ENCODE measurements at places on chromosomes 4 and X. TPM values are rescaled to one million over a fixed set of nuclear protein-coding genes. Genes with fewer than 3 reads are reported as not detected.

GRCh38 chrX:8273451-8273895, 102.4 kb upstream of the VCX2 start:
- H3K27ac ChIP-seq: no peak overlapping the region
- no peak overlapping the region for H3K4me3 ChIP-seq
- no peak for DNase-seq
- no peaks in the 10 kb centered on the region for H3K36me3 ChIP-seq
- H3K27me3 ChIP-seq: no peaks in the 10 kb centered on the region
- H3K4me1 ChIP-seq: no peaks in the 10 kb centered on the region

DNA sequence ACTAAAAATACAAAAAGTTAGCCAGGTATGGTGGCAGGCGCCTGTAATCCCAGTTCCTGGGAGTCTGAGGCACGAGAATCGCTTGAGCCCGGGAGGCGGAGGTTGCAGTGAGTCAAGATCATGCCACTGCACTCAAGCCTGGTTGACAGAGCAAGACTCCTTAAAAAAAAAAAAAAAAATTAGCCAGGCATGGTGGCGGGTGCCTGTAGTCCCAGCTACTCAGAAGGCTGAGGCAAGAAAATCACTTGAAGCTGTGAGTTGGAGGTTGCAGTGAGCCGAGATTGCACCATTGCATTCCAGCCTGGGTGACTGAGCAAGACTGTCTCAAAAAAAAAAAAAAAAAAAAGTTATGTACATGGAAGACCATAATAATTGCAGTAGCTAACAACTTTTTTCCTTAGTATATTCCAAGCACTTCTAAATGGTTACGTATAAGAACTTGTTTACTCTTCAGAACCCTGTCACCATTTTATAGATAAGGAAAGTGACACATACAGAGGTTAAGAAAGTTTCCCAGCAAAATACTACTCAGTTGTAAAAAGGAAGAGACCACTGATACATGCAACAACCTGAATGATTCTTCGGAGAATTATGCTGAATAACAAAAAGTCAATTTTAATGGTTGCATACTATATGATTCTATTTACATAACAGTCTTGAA, 24.5 kb downstream of the RUFY3 start:
- H3K36me3 ChIP-seq: peaks cover 3% of the 10 kb centered on the region
- no peaks in the 10 kb centered on the region for H3K27me3 ChIP-seq
- no peak overlapping the region for H3K4me3 ChIP-seq

DNA sequence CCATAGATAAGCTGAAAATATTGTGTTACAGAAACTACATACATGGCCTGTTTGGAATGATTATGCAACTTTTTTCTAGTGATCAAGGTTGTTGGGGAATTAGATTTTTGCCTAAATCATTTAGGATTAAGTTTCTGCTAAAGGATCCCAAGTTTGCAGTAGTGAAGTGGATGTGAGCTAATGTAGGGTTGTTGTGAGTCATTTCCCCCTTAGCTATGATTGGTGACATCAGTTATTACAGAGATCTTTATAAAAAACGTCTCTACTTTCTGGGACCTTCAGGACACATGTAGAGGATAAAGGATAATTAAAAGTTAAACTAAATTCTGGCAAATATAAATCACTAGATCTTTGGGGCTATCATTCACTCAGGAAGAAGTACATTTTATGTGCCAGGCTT, 133.3 kb downstream of the GATB start:
- no peak overlapping the region for H3K27ac ChIP-seq
- no peak for DNase-seq
- H3K4me1 ChIP-seq: no peaks in the 10 kb centered on the region

- no peak overlapping the region for H3K4me3 ChIP-seq
- H3K27ac ChIP-seq: no peak overlapping the region
- H3K36me3 ChIP-seq: no peaks in the 10 kb centered on the region
- no peaks in the 10 kb centered on the region for H3K27me3 ChIP-seq
Observed at GRCh38 chr4:126435491-126435890, 1120.7 kb downstream of the FAT4 start.

GRCh38 chr4:80980239-80980638, 50.3 kb upstream of the BMP3 start:
- no peaks in the 10 kb centered on the region for H3K4me1 ChIP-seq
- H3K36me3 ChIP-seq: no peaks in the 10 kb centered on the region
- no peak overlapping the region for H3K4me3 ChIP-seq
- H3K27me3 ChIP-seq: no peaks in the 10 kb centered on the region
- no peak overlapping the region for H3K27ac ChIP-seq

GRCh38 chr4:123477711-123478209, 81.2 kb downstream of the SPRY1 start:
- H3K36me3 ChIP-seq: no peaks in the 10 kb centered on the region
- no peaks in the 10 kb centered on the region for H3K4me1 ChIP-seq
- no peak overlapping the region for H3K4me3 ChIP-seq
- H3K27ac ChIP-seq: no peak overlapping the region
- no peaks in the 10 kb centered on the region for H3K27me3 ChIP-seq

- no peak overlapping the region for H3K27ac ChIP-seq
- H3K36me3 ChIP-seq: peaks cover 4% of the 10 kb centered on the region
- DNase-seq: no peak
Observed at GRCh38 chr4:153471698-153472093, 5.5 kb downstream of the TMEM131L start.

GRCh38 chr4:22478426-22478825, 37.4 kb downstream of the ADGRA3 start:
- peaks cover 6% of the 10 kb centered on the region for H3K4me1 ChIP-seq
- no peaks in the 10 kb centered on the region for H3K36me3 ChIP-seq
- no peak overlapping the region for H3K4me3 ChIP-seq
- DNase-seq: no peak
- H3K27ac ChIP-seq: no peak overlapping the region

DNA sequence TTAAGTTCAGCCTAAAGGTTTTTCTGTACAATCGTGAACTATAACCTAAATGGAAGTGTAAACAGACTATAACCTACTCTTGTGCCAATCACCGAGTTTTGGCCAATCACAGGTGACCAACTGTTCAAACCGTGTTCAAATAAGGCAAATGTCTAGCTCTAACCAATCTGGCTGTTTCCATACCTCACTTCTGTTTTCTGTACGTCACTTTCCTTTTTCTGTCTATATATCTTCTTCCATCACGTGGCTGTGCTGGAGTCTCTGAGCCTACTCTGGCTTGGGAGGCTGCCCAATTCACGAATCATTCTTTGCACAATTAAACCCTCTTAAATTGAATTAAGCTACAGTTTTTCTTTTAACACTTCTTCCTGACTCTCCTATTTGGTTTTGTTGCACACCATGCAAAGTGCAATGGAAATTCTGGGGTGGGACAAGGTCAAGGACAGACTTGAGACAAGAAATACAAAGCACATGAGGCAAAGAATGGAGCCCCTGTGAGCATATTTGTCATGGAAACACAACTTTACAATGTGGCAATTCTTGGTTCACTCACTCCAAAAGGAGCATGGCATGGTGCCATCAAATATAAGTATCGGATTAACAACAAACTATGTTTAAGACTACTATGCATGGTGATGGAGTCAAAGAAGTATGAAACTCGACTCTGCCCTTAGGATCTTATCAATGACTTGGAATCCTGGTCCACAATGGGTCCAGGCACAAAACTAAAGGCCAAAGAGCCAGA, 115.7 kb upstream of the FAM9B start:
- no peak overlapping the region for H3K27ac ChIP-seq
- DNase-seq: no peak
- no peak overlapping the region for H3K4me3 ChIP-seq
- no peaks in the 10 kb centered on the region for H3K4me1 ChIP-seq
- H3K27me3 ChIP-seq: no peaks in the 10 kb centered on the region

DNA sequence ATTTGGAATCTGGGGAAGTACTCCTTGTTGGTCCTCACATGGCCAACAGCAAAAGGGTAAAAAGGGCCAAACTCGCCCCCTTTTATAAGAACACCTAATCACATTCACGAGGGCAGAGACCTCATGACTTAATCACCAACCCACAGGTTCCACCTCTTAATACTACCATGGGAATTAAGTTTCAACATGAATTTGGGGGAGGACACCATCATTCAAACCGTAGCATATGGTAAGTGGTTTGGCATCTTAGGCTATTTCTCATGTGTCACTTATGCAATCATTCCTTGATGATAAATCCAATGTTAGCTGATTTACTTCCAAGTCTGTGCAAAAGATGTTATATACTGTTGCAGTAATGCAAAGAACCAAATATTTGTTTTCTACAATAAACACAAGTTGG, 302.9 kb upstream of the FAM241A start:
- no peaks in the 10 kb centered on the region for H3K27me3 ChIP-seq
- H3K27ac ChIP-seq: no peak overlapping the region
- DNase-seq: no peak
- no peaks in the 10 kb centered on the region for H3K36me3 ChIP-seq
- no peaks in the 10 kb centered on the region for H3K4me1 ChIP-seq

- H3K27me3 ChIP-seq: no peaks in the 10 kb centered on the region
- no peak for DNase-seq
- no peak overlapping the region for H3K27ac ChIP-seq
- H3K4me3 ChIP-seq: no peak overlapping the region
- H3K36me3 ChIP-seq: no peaks in the 10 kb centered on the region
Observed at GRCh38 chrX:123215397-123216089, 31.5 kb downstream of the GRIA3 start.

DNA sequence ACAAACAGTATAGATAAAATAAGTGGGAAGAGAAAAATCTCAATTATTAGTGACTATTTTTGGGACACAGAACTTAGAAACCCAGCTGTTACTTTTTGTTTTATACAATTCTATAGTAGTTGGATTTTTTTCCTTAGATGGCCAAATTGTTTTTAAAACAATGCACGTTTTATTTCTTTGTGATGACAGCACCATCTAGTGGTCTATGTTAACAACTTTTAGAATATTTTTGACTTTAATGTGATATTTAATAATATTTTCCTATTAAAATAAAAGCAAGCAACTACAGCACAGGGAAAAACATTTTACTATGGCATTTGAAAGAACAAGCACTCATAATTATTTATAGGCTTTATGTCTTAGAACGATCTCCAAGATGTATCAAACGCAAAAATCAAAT, 5.6 kb upstream of the SMIM31 start:
- no peak overlapping the region for H3K27ac ChIP-seq
- H3K36me3 ChIP-seq: no peaks in the 10 kb centered on the region
- no peak overlapping the region for H3K4me3 ChIP-seq
- H3K27me3 ChIP-seq: no peaks in the 10 kb centered on the region

DNA sequence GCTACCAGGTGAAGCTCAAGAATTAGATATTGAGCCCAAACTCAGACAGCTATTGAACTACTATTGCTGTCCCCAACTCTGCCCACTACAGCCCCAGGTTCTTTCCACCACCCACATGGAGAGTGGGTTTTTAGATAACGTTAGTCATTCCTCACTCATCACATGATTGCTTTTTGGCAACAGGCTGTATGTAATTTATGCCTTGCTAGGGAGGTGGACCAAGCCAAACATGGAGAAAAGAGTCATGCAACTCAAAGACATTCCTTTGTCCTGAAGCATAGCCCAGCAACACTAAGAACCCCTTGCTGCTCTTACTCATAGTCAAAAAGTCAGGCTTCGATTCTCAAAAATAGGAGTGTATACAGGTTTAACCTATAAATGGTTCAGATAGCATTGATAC, 275.9 kb upstream of the VCX3A start:
- no peaks in the 10 kb centered on the region for H3K4me1 ChIP-seq
- no peak overlapping the region for H3K27ac ChIP-seq
- H3K27me3 ChIP-seq: no peaks in the 10 kb centered on the region
- no peak overlapping the region for H3K4me3 ChIP-seq
- DNase-seq: no peak

DNA sequence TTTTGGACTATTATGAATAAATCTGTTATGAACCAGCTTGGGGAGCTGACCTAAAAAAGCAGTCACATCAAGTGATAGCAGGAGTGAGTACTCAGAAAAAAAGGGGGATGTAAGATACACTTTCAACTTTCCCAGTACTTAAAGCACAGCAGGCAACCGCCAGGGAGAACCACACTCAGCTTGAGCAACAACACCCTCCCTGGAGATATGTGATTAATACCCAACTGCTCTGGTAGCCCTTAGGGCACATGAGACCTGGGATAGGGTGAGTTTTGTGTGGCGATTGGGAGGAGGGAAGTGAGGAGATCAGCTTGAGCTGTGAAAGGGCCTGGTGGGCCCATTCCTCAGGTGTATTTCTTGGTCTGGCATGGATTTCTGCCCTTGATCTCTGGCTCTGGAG, 220.3 kb upstream of the SFRP2 start:
- H3K4me3 ChIP-seq: no peak overlapping the region
- H3K27me3 ChIP-seq: no peaks in the 10 kb centered on the region

DNA sequence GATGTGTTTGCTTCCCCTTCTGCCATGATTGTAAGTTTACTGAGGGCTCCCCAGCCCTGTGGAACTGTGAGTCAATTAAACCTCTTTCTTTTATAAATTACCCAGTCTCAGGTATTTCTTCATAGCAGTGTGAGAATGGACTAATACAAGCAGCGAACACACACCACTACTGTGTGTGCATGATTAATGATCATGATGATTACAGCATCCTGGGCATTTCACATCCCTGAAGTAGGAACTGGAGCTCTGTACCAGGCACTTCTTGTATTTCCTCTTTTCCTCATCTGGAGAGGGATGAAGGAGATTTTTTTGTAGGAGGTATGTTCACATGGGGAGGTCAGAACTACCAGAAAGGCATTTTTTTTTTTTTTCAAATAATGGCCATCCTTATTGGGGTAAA, 60.8 kb downstream of the PPM1K start:
- DNase-seq: no peak
- no peak overlapping the region for H3K27ac ChIP-seq
- no peak overlapping the region for H3K4me3 ChIP-seq
- H3K36me3 ChIP-seq: no peaks in the 10 kb centered on the region

GRCh38 chr4:4960574-4960973, 58.7 kb downstream of the CYTL1 start:
- H3K36me3 ChIP-seq: no peaks in the 10 kb centered on the region
- H3K4me3 ChIP-seq: no peak overlapping the region
- H3K27ac ChIP-seq: no peak overlapping the region
- no peak for DNase-seq
- no peaks in the 10 kb centered on the region for H3K4me1 ChIP-seq
- H3K27me3 ChIP-seq: no peaks in the 10 kb centered on the region

GRCh38 chrX:1430451-1430850, 22.3 kb downstream of the ASMTL start:
- H3K36me3 ChIP-seq: peaks cover 27% of the 10 kb centered on the region
- H3K4me3 ChIP-seq: no peak overlapping the region
- DNase-seq: no peak
- no peaks in the 10 kb centered on the region for H3K27me3 ChIP-seq
- no peaks in the 10 kb centered on the region for H3K4me1 ChIP-seq
- H3K27ac ChIP-seq: no peak overlapping the region

The CYBB gene
- total RNA-seq: 38.7 TPM

The NXF2 gene
- total RNA-seq: not detected

The TLR6 gene
- total RNA-seq: 1.8 TPM

The RAI2 gene
- 21.5 TPM for total RNA-seq

The GPR119 gene
- not detected for total RNA-seq

The PF4V1 gene
- total RNA-seq: not detected

The MAGEA4 gene
- total RNA-seq: not detected

The HTN3 gene
- total RNA-seq: not detected
